Motor neuron (in vitro differentiated cells): ENCODE measurements at places on chromosomes 12 and 14. TPM values are rescaled to one million over a fixed set of nuclear protein-coding genes. Genes with fewer than 3 reads are reported as not detected.
A peak's percentile ranks its signal among the peaks of the same experiment; 100 is the strongest.

ESYT1 gene
- total RNA-seq: 47.4 and 50.3 TPM in 2 replicates

DHH gene
- 0.28 and 0.38 TPM in 2 replicates for total RNA-seq

DNAH10 gene
- total RNA-seq: 10.3 and 13.5 TPM in 2 replicates

ALDH6A1 gene
- total RNA-seq: 28.2 and 29.3 TPM in 2 replicates

PDZRN4 gene
- total RNA-seq: 22.7 and 24.8 TPM in 2 replicates

PMEL gene
- 3.9 and 4.3 TPM in 2 replicates for total RNA-seq

TROAP gene
- total RNA-seq: 1.9 and 3.7 TPM in 2 replicates

DNA sequence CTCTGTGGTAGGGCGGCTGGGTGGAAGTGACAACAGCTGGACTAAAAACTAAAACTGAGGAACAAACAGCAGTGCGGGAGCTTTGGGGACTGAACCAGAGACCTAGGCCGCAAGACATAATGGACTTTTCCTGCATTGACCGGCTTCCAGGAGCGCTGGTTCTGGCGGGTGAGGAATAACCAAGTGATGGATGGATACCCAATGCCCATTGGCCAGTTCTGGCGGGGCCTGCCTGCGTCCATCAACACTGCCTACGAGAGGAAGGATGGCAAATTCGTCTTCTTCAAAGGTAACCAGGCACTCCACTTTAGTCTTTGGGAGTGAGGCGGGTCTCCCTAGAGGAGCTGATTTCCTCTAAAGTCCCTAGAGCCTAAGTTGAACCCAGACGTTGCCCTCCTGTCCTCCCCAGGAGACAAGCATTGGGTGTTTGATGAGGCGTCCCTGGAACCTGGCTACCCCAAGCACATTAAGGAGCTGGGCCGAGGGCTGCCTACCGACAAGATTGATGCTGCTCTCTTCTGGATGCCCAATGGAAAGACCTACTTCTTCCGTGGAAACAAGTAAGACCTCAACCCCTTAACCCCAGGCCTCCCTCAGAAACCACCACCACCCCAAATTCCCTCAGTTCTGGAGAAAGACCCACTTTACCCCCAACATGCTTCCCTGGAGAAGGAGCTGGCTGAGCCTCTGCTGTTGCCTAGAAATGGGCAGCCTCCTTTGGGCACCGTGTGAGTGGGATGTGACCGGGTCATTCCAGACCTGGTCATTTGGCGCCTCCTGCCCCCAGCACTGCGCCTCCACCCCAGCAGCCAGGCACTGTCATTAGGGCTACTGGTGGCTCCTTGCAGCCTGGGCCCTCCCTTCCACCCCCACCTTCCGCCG, 8.1 kb downstream of the MMP14 start:
- no peak for ATAC-seq

GRCh38 chr14:55136885-55137786, 8.1 kb downstream of the LGALS3 start:
- ATAC-seq: peak; percentile 51

DNA sequence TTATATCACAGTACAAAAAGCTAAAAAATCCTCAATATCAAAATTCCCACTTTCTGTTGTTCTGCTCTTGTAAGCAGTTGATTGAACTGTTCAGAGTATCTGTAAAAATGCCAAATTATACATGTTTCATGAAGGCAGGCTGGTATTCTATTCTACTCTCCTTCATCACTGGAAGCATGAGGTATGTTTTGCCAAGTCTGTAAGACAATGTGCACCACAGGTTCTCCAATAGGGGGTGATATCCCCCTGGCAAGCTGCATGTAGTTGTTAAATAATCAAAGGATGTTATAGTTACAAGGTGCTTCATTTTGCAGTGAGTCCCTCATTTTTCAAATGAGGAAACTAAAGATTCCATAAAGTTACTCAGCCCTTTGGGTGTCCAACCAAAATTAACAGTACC, 15.1 kb upstream of the NEK9 start:
- no peak for ATAC-seq

GRCh38 chr12:26334621-26335124, 139.3 kb downstream of the SSPN start:
- ATAC-seq: no peak

- no peak for ATAC-seq
Observed at GRCh38 chr12:14723763-14724162, 27.4 kb upstream of the GUCY2C start.

DNA sequence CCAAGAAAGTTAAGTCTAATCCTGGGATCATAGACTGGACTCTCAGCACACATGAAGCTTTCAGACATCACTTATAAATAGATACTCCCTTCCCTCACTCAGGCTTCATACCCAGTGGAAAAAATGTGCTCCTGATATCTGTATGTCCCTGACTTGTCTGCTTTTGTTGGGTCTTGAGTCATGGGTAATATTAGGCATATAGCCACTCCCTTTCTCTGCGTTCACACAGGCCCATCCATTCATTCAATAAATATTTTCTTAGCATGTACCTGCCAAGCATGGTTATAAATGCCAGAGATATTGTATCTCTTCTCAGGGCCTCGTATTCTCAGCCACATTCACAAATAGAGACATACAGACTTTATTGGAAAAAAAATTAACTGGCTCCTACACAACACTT, 43.5 kb downstream of the COX16 start:
- no peak for ATAC-seq

- no peak for ATAC-seq
Observed at GRCh38 chr12:104295954-104296353, 7.6 kb upstream of the EID3 start.

DNA sequence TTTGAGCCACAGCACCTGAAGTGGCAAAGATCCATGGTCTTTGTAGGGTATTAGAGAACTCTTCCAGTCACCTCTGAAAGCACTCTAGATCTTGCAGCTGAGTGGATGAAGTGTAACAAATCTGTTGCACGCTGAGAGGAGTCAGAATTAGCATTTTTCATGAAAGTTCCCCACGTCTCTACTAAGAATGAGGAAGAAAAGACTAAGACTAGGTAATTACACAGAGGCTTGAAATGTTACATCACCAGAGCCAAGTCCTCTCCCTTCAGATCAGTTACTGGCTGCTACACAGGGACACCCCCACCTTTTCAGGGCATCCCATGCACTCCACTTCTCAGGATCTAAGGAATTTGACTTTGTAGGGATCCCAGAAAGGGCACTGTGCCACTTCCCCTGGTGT, 98.6 kb upstream of the FKBP4 start:
- no peak for ATAC-seq

GRCh38 chr14:24954700-24955037, 95.3 kb downstream of the STXBP6 start:
- ATAC-seq: no peak

DNA sequence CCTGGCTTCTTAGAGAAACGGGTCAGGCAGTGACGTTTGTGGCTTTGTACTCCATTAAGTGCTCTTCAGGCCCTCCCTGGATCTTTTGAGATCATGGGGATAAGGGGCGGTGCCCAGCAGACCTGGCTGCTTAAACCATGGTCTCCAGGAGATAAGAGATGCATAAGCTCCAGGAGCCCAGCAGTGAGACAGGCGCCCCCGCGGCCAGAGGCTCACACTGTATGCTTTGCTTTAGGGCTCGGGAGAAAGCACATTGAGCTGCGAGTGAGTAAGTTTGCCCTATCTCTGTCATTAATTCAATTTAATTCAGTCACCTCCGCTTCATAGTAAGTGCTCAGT, 359.5 kb downstream of the CACNA1C start:
- no peak for ATAC-seq

- ATAC-seq: no peak
Observed at GRCh38 chr12:50579757-50580267, 75.0 kb downstream of the DIP2B start.

DNA sequence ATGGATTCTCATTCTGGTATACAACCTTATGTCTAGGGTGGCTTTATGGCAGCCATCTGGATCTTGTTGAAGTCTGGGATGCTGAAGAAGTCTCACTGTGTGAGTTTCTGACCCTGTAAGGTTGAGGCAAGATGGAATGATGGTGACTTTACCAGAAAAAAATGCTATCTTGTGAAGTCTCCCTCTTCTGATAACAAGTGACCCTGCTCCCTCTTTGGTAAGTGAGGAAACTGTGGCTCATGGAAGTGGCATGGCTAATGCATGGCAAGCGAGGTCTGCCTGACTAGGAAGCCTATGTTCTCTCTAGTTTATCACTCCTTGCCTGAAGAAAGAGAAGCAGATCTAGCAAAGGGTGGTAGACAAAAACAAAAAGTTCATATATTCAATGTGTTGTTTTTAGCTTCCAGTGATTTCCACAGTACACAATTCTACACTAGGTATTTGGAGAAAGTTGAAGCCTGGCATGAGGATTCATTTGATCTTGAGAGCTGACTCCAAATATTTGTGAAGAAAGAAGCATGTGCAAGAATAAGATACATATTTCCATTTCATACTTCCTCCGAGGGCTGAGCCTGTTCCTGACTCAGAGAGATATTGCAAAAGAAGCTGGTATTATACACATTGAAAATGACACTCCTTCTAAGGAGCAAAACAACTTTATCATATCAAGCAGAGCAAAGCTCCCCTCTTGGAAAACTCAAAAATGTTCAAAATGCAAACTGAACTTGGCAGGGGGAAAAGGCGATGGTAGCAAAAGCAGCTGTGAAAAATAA, 63.6 kb downstream of the HELB start:
- no peak for ATAC-seq

DNA sequence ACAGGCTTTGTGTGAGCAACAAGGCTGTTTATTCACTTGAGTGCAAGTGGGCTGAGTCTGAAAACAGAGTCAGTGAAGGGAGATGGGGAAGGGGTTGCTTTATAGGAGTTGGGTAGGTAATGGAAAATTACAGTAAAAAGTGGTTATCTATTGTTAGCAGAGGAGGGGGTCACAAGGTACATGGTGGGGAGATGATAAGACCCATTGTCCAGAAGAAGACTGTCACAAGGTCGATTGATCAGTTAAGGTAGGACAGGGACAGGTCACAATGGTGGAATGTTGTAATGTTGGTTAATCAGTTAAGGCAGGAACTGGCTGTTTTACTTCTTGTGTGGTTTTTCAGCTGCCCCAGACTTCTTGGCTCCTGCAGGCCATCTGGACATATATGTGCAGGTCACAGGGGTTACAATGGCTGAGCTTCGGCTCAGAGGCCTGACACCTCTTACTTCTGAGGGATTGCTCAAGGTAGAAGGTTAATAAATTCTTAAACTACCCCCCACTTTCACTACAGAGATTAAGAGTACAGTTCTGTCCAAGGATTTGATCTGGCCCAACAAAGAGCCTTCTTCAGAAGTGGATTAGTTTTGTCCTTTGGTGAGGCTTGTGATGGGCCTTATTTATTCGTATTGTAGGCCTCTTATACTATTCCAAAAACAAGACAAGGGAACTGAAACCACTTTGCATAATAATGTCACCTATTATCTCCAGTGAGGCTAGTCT, 13.8 kb upstream of the DHRS4 start:
- ATAC-seq: no peak

- no peak for ATAC-seq
Observed at GRCh38 chr14:65297744-65298143, 114.8 kb upstream of the FUT8 start.

GRCh38 chr14:67622675-67623074, 3.0 kb downstream of the ARG2 start:
- no peak for ATAC-seq

DNA sequence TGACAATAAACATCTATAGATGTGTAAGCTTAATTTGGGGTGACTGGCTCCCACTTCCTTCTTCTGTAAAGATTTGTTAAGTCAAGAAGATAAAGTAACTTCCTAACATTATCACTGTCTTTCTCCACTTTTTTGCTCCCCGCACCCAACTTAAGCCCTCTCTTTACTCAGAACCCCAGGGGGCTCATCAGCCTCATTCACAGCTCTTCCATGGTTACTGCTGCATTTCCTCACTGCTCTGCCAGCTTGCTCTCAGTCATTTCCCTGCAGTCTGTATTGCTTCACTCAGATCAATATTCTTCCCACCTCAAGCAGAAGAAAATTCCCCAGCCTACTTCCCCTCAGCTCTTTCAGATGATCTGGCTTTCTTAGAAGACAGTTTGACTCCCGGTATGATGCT, 102.0 kb downstream of the PIK3C2G start:
- ATAC-seq: no peak

DNA sequence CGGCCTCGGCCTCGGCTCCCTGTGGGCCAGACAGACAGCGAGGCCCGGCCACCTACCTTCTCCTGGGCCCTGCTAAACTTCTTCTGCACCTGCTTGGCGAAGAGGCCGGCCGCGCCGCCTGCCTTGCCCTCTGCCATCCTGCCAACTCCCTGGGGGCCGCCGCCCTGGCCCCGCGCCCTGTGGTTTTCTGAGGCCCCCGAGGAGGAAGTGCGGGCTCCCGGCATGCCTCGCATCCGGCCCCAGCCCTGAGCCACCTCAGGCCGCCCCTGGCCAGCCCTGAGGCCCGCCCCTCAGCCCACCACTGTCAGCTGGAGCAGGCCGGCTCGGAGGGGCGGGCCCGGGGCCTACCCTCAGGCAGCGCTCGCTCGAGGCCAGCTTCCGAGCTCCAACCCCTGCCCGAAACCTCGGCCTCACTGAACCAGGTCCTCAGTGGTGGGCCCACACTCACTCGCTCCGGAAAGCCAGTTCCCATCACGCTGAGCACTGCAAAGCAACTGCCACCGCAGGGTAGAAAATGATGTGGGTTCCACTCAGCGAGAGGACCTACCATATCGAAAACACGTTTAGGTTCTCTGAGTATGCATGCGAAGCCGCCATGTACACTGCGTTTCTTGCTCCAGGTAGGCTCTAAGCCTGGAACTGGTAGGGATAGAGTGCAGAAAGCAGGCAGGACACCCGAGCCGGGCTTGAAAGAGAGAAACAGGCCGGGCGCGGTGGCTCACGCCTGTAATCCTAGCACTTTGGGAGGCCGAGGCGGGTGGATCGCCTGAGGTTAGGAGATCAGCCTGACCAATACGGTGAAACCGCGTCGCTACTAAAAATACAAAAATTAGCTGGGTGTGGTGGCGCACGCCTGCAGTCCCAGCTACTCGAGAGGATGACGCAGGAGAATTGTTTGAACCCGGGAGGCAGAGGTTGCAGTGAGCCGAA, at the start of gene BIN2:
BIN2 (minus strand) TSS at position 209 of the 930 bp plus-strand sequence; CDS start at position 137, 72 bp downstream.
- ATAC-seq: no peak

GRCh38 chr14:101477648-101478047, 83.6 kb upstream of the DIO3 start:
- ATAC-seq: no peak

- no peak for ATAC-seq
Observed at GRCh38 chr12:44618946-44619345, 257.2 kb downstream of the NELL2 start.

DNA sequence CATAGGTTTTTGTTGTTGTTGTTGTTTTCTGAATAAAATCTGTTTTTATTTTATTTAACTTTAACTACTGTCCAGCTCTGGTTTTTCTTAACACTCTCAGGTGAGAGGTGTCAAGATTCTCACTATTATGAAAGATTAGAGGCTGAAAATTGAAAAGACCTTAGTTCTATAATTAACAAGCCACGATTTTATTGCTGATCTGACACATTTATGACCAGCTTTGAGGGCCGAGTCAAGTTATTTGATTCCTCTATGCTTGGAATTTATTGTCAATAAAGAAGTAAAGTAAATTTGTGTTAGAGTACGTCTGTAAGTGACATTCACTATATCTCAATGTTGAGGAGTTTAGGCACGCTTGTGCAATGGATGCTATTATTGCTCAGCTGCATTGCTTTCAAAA, 808.8 kb downstream of the GALC start:
- ATAC-seq: no peak

- no peak for ATAC-seq
Observed at GRCh38 chr14:99809859-99810558, 16.8 kb downstream of the EML1 start.
